ENCODE measurements at places on chromosomes 6 and 20.

- DNase-seq = peak; percentile 24
Measured at GRCh38 chr6:70072540-70073179, 206.3 kb downstream of the COL19A1 start.

DNA sequence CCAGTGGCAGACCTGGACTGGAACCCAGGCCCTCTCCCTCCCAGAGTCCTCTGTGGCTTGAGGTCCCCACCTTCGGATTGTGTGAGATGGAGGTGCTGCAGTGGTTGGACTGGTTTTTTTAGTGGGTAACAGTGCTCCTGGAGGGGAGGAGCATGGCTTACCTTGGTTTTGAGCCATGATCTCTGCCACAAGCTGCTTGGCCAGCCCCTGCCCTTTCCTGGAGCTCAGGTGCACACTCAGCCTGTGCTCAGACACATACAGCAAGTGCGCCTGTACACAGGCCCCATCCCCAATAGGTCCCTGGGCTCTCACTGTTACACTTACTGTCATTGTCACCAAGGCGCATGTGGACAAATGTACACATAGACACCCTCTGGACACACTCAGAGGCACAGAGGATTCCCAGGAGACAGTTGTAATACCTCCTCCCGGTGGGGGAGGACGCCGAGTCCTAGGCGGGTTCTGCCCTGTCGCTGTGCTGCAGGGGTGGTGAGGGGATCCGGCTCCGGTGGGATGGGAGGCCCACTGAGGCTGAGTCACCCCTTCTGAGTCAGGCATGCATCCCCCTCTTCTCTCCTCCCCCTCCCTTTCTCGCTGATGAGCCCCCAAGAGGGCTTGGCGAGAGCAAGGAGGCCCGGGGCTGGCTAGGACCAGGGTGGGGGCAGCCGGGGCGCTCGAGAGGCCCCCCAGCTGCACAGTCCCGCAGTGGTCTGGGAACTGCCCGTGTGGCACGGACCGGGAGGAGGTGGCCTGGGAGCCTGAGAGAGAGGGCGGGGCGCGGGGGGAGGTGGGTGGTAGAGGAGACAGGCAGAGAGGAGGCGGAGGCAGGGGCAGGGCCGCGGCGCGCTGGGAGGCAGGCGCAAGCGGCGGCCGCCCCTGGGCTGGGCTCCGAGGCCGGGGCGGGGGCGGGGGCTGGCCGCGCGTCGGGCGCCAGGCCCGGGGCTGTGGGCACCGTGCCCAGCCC is 522 bp upstream of the EPB41L1 start:
- DNase-seq = peak; percentile 86

- DNase-seq = no peak
Measured at GRCh38 chr6:2081155-2082138, 164.0 kb downstream of the GMDS start.

DNA sequence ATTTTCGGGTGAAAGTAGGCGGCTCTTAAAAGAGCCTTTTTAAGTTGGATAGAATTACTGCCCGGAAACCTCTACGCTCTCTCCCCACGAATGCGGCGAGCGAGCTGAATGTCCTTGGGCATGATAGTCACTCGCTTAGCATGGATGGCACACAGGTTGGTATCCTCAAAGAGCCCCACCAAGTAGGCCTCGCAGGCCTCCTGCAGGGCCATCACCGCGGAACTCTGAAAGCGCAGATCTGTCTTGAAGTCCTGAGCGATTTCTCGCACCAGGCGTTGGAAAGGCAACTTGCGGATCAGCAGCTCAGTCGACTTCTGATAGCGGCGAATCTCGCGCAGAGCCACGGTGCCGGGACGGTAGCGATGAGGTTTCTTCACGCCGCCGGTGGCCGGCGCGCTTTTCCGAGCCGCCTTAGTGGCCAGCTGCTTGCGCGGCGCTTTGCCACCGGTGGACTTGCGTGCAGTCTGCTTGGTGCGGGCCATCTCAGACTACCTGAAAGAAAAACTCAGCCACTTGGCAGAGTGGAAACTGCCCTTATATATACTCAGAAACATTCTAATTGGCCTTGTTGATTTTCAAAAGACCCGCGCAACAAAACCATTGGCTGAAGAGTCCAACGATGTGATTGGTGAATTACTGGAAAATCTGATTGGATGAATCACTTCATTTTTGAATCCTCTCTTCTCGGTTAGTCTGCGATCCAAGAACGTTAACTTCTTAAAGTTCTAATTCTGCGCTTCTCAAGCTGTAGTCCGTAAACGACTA is 93.9 kb upstream of the BTN3A2 start:
- DNase-seq = peak; percentile 97

GRCh38 chr6:129498950-129499842 is 210.8 kb downstream of the ARHGAP18 start:
- peak; percentile 80 for DNase-seq

DNA sequence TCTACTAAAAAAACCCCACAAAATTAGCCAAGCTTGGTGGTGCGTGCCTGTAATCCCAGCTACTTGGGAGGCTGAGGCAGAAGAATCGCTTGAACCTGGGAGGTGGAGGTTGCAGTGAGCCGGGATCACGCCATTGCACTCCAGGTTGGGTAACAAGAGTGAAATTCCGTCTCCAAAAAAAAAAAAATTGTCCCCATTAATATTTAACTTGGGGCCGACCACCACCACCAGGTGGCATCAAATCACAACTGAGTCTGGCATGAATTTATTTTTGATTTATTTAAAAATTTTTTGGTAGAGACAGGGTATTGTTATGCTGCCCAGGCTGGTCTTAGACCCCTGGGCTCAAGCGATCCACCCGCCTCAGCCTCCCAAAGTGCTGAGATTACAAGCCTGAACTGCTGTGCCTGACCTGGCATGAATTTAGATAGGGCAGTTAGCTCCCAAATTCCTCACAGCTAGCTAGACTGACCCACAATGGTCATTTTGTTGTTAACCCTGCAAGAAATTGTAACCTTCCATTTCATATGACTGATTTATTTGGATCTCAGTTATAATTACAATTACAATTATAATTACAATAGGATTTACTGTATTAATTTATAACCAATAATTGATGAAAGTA is 17.1 kb upstream of the BEND3 start:
- peak; percentile 47 for DNase-seq

DNA sequence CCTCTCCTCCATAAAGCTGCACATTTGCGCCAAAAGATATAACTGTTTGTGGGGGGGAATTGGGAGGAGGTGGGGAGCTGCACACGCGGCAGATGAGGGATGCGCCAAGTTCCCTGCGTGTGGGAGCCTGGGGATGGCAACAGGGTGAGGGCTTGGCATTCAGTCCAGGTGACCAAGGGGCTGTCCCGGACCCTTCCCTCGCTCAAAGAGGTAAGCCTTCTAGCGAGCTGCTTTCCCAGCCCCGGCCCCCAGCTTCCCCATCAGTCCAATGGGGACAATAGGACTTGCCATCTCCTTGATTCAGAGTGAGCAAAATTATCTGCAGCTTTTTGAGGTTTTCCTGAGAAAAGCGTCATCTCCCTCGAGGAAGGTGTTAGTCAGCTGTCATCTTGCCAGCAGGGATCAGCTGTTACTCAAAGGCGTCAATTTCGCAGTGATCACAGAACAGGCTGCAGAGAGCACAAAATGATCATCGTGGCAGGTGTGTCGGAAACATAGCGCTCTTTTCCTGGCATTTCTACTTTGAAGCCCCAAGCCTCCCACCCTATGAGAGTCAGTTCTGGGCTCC is 21.3 kb downstream of the ZNF831 start:
- DNase-seq = no peak

DNA sequence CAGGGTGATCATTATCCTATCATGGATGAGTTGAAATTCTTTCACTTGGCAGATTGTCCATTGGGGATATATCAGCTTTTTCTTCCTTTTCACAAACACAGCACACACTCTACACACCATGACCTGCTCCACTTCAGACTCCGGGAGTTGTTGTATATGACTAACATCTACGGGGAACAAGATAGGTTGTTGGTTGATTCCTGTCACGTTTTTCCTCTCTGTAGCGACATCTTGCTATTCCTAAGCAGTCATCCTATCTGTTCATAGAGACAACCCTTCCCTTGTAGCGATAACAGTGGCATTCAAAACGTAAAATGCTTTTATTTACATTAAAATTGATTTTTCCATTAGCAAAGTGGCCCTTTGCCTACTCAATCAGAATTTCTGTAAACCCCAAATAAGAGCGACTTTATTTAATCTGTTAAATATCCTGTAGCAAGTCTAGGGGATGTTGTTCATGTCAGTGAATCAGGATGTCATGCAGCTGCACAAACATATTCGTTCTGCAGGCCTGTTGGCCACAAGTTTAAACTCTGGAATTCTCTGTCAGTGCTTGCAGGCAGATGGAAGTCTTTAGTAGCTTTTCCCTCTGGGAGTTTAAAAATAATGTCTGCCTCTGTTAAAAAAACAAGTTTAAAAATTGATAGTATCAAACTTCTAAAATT is 23.1 kb downstream of the PHACTR2 start:
- no peak for DNase-seq

DNA sequence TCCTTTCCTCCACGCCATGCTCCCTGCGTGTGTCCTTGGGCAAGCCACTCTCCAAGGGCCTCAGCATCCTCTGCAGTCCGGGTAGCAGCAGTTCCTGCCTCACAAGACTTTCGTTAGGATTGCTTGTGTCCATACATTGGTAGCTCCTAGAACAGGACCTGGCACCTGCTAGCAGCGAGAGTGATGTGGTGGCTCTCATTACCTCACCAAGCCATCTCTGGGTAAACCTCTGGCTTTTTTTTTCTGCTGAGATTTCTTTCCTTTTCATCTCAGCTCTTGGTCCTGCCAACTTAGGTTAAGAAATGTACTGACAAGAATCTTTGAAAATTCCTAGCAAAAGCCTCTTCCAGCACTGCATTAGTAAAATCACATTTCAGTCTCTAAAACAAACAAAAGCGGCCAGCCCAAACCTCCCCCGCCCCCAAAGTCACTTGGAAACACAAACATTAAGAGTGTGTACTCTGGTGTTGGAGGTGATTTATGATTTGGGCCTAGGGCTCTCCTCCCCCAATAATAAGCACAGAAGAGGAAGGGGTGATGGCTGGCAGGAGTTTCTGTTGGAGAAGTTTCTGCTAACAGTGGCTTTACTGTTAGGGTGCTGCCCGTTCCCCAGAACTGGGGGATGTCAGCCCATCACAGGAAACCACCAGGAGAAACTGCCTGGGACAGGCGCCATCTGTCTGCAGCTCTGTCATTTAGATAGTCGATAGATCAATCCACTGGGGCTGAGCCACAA is 199.2 kb downstream of the CD83 start:
- peak; percentile 51 for DNase-seq

DNA sequence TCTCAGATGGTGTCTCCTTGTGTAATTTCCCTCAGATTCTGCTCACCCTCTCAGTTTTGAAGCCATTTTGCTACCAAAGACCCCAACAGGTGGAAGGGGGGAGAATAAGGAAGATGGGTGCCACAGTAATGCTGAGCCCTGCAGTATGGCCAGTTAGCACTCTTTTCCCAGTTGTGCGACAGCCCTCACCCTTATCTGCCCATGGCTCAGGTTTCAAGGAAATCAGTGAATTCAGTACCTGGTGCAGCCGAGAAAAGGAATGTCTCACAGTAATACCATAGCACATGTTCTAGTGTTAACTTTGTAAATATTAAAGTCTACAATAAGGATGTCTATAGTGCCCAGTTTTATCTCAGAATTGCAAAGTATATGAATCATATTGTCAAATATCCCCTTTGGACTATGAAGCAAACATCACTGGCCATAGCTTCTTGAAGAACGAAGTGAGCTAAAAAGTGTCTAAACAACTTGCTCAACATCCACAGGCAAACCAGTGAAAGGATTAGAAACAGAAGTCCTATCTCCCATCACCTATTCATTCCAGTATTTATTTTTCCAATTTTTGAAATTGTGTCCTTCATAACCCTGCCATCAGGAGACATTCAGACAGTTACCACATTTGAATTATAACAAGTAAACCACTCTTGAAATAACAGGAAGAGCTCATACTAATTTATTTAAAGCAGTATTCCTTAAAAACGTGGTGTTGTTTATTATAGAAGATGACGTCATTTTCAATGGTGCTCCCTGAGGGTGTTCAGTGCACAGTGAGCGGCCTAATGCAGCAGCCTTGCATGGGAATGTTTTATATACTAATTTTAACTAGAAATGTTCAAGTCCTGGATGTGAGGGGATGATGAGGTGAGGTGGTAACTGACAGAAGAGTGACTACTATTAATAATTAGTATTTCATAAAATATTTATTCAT is 366.2 kb downstream of the TFAP2A start:
- no peak for DNase-seq

GRCh38 chr6:109360791-109361190 is 21.5 kb downstream of the CD164 start:
- DNase-seq = no peak

DNA sequence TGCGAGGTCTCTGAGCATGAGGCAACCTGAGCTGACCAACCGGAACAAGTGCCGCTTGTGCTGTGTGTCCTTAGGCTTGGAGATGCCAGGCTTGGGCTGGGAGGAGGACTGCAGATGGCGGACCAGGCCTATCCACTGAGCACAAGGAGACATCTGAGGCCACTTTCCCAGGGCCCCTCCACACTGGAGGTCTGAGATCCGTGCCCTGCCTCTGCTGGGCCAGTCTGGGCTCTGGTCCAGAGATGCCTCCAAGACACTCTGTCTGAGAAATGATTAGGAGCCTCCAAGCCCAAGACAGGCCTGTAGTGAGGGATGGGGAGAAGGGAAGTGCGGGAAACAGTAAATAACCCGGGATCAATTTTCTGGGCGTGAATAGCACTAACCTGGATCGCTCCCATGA is 3.0 kb upstream of the MLN start:
- DNase-seq = no peak

DNA sequence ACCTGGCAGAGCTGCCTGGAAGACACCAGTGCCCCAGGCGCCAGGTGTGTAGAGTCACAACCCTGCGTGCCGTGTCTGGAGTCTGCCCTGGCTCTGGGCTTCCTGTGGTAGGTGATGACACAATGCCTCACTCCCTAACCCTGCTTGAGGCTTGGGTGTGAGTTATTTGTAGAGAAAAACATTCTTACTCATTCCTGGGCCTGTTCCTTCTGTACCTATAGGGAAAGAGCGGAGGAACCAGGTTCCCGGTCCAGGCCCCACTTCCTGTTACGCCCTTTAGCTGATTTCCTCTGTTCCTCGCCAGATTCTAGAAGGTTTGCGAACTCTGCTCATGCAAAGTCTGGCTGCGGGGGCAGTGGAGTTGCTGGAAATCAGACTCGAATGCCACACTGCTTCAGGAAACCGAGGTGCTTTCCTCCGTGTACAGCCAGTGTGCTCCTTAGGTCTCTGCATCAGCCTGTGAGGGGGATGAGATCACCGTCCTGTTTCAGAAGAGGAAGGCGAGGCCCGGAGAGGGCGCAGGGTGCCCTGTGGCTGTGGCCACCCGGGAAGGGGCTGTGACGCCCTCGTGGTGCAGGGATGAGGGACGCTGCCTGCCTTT is 67.1 kb upstream of the DUSP22 start:
- DNase-seq = no peak

GRCh38 chr20:46237227-46237626 is 71.1 kb downstream of the CDH22 start:
- peak; percentile 58 for DNase-seq

DNA sequence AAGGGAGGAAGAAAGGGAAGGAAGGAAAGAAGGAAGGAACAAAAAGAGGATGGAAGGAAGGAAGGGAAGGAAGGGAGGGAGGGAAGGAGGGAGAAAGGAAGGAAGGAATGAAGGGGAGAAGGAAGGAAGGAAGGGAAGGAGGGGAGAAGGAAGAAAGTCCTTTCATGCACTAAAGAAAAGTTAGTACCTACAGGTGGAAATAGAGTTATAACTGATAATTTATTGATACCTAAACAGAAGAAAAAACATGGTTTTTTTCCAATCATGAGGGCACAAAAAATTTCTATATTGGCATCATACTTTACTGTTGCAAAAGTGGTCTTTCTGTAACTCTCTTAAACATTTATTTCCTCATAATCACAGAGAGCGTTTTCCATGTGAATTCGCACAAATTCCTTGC is 659.4 kb downstream of the MAFB start:
- no peak for DNase-seq

- no peak for DNase-seq
Measured at GRCh38 chr6:4381381-4381780, 246.0 kb upstream of the ECI2 start.

All from GM23338 (cell line).